Astrocyte of the cerebellum (primary cell): ENCODE measurements at places on chromosomes 12 and 14.
A peak's percentile ranks its signal among the peaks of the same experiment; 100 is the strongest.

DNA sequence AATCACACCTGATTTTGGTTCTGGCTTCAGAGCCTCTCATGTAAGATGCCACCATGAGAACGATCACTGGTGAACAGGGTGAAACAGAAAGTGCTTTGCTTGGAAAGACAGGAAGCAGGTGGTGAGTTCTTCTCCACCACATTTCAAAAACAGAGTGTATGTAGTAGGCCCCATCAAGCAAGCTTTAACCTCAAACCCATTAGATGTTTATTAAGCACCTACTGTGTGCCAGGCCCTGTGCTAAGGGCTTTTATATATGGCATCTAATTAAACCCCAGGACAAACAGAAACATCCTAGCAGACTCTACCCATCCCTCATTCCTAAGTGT is 47.8 kb upstream of the MED13L start:
- no peak for DNase-seq

DNA sequence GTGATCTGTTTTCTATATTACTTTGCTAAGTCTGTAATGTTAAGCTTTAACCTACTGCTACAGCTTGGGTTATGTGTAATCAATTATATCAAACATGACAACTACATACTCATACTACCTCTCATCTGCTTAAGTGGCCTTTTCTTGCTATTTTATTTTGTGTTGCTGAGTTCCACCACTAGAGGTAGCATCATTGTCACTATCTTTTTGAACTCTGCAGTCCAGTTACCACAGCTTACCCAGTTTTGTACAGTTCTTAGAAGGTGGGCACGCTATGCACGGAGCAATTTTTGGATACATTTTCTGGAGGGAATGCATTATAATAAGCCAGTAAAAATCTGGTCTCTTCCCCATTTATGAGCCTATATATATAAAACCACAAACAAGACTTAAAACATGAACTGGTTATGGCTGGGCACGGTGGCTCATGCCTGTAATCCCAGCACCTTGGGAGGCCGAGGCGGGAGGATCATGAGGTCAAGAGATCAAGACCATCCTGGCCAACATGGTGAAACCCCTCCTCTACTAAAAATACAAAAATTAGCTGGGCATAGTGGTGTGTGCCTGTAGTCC is 48.5 kb downstream of the SAV1 start:
- DNase-seq, result peak; percentile 47

- no peak for DNase-seq
These were observed 754.5 kb downstream of the C12orf50 start for GRCh38 chr12:87274594-87275245.

GRCh38 chr12:45138609-45139008 is 77.3 kb upstream of the ANO6 start:
- DNase-seq, result no peak

GRCh38 chr12:53659011-53659551 is 16.8 kb downstream of the ATP5MC2 start:
- DNase-seq, result peak; percentile 88

DNA sequence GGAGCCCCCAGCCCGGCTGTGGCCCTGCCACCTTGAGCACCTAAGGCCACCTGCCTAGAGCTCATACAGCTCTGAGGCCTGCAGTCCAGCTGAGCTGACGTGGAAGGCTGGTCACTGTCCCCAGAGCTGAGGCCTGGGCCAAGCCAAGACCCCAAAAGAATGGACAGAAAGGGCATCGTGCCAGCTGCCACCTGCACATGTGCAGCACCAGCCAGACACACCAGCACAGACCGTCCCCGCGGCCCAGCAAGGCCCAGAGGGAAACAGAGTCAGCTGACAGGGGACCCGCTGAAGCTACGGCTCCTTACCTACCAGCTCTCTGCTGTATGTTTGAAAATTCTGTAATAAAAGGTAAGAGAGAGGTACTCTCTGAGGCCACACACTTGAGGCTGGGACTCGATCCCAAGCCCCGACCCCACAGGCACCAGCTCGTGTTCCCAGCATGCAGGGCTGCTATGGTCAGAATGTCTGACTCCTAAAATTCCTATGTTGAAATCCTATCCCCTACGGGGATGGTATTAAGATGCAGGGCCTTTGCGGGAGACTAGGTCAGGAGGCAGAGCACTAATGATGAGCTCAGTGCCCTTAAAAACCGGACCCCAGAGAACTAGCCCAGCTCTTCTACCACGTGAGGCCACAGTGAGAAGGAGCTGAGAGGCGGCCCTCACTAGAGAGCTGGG is 25.4 kb downstream of the BRF1 start:
- DNase-seq, result no peak

DNA sequence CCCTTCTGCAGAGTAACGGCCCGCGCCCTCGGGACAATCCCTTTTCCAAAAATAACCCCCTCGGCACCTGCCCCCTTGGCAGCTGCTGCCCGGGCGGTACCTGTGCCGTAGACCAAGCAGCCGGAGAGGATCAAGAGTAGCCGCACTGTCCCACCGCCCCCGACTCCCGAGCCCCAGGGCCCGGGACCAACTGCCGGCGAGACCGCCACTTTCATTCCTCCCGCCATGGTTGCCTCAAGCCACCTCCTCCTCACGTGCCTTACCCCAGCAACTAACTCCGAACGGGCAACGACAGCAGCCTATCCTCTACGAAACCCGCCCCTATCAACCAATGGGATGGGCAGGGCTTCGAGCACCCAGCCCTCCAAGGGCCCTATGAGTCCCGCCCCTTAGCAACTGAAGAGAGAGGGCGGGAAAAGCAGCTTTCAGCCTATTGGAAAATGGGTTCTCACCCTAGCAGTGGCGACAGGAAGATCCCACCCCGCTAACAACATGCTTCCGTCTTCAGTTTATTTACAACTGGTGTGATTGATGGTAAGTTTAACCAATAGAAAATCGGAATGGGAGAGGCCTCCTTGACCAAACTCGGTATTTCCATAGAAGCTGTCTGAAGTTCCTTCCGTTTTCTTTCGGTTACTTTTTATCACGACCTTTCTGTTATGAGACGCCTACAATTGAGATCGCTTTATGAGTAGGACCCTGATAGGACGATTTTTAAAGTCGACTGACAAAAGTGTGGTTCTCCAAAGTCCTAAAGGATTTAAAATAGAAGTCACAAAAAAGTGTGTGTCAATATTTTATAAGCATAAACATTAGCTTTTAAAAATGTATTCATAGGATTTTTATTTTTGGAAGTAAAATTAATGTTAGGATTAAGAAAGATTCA is at the start of gene NEMP1:
Gene NEMP1 (minus strand): TSS at position 273 of the 886 bp plus-strand sequence. CDS start 46 bp downstream, at position 227.
- DNase-seq, result peak; percentile 100

GRCh38 chr14:87170179-87170578 is 822.8 kb downstream of the GALC start:
- DNase-seq, result no peak

DNA sequence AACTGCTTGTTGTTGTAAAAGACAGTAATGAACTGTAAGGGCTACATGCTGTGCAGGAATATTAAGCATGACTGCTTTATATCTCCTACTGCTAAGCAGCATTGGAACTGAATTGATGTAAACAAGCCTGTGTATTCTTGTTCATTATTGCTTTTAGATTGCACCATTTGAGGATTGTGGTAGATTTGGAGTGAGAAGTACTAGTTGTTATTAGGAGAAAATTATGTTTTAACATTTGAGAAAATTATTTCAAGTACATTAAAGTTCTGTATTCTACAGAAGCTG is 212.7 kb downstream of the ERC1 start:
- DNase-seq, result no peak

GRCh38 chr12:113466454-113467141 is 5.1 kb downstream of the LHX5 start:
- no peak for DNase-seq

- DNase-seq, result no peak
These were observed 101.4 kb downstream of the TRAFD1 start for GRCh38 chr12:112226768-112227167.

DNA sequence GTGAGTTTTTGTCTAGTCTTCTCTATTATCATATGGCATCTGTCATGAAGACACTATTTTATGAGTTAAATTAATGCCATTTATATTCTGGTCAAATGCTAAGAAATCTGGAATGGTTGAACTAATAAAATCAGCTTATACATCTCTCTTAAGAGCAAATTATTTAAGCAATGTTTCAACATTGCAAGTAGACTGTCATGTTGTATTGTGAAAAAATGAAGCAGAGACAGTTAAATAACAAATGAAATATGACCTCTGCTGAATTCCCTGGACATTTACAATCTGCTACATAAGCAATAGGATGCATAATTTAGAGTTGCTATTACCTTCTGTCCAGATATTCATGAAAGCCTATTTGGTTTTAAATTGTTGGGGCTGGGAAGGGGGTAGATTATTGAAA is 30.6 kb downstream of the NAV3 start:
- DNase-seq, result no peak

GRCh38 chr12:65778258-65779090 is 45.8 kb upstream of the HMGA2 start:
- DNase-seq, result peak; percentile 62

GRCh38 chr14:20427231-20428009 is 8.5 kb downstream of the KLHL33 start:
- peak; percentile 35 for DNase-seq

DNA sequence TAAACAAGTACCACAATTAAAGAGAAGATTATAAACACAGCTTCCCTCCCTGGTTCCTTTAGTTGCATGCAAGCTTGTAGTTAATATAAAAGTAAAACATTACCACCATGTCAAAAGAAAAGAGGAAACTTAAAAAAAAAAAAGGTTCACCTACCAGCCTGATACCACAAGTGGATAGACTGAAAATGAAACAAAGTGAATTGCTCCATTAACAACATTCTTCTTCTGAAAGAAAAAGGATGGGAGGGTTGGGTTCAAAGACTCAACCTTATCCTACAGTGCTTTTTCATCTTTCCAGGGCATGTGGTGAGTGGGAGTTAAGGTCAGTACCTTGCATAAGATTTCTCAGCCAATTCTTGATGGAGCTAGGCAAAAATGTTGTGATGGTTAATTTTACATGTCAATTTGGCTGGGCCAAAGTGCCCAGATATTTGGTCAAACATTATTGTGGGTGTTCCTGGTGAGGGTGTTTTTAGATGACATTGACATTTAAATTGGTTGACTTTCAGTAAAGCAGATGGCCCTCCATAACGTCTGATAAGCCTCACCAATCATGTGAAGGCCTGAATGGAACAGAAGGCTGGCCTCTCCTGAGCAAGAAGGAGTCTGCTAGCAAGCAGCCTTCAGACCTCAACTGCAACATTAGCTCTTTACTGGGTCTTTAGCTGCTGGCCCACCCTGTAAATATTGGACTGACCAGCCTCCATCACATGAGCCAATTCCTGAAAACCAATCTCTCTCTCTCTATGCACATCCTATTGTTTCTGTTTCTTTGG is 28.8 kb downstream of the VCPKMT start:
- DNase-seq, result no peak

GRCh38 chr14:104512771-104513640 is 66.6 kb upstream of the C14orf180 start:
- DNase-seq, result no peak

DNA sequence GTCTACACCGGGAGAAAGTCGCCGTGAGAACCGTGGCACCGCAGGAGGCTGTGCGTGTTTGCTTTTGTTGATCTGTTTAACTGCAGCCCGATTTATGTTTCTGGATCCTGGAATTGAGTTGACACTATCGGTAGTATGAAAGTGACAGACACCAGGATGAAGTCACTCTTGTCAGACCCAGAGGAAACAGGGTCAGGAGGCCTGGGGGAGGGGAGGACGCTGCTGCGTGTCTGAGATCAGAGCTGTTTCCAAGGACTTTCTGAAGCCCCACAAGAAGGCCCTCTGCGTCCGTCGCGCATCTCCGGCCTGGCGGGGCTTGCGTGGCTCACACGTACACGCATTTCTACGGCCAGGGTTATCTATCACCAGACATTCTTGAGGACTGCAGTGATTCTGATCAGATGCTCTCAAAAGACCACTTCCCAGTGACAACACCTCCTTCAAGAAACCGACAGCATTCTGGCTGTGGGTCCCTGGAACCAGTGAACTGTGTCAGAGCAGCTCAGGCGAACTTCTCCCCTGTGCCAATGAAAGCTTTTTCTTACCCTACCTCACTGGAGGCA is 263.4 kb downstream of the ADGRD1 start:
- DNase-seq, result no peak
